ENCODE measurements at places on chromosomes 4 and X.

- no peak for DNase-seq
These were observed 40.4 kb downstream of the MAP7D3 start for GRCh38 chrX:136210806-136211205.

- DNase-seq: no peak
These were observed 580.8 kb upstream of the TENM3 start for GRCh38 chr4:181662383-181662782.

DNA sequence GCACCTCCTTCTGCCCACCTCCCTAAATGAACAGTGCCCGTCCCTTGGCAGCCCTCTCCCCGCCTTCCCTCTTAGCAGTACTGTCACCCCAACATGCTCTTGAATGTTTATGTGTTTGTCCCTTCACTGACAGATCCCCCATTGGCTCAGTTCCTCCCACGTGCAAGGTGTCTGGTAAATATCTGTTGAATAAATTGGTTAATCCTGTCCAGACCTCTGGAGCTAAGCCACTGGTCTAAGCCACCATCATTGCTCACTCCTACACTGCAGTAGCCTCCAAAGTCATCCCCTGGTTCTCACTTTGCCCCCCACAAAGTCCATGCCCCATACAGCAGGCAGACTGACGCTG lies 26.1 kb upstream of the MAN2B2 start:
- DNase-seq: no peak

GRCh38 chr4:63526251-63526650 lies 883.0 kb downstream of the TECRL start:
- no peak for DNase-seq

DNA sequence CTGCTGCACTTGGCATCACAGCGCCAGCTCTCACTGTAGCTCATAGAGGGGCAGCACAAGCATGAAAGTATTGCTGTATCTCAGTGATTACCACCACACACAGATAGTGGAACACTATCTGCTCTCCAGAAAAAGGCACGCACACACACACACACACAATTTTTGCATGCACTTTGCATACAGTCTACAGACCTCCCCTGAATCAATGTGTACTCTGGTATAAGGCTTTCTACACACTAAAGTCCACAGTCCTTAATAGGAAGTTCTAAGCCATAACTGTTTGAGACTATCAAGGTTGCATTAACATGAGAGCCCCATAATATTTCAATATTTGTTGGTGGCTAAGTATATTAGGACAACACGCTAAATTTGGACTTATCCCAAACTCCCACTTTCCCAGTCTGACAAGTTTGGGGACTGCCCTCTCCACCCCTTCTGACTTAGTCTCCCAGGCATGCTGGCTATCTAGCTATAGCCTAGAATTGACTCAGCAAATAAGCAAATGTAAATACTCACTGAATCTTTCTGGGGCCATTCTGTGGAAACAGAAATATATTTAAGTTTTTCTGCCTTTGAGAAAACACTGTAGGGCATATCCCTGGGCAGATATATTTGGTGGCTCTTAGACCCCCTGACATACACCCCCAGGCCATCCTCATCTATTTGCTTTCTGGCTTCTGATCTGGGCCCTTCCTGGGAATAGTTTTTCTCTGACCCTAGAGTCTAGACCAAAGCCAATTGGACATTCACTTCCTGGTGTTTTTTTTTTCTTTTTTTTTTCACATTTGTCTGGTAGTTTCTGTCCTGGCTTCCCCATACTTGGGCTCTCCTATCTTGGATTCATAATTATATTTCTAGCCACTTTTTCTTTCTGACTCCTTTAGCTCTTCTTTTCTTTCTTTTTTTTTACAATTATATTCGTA lies 36.4 kb upstream of the CT47C1 start:
- no peak for DNase-seq

GRCh38 chr4:156782491-156782890 lies 189.1 kb downstream of the PDGFC start:
- no peak for DNase-seq

DNA sequence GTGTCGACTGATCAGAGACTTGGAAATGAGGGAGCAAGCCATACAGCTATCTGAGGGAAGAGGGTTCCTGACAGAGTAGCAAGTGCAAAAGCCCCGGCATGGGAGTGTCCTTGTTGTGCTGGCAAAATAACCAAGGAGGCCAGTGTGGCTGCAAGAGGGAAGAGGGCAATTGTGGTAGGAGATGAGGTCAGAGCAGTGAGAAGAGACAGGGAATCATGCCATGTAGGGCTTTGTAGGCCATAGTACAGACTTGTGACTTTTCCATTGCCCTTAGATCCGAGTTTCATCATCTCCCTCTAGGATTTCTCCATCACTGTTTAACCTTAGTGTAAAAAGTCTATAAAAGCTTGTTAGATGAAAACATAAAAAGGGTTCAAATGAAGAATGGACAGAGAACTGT lies 76.2 kb downstream of the DOCK11 start:
- DNase-seq: no peak

DNA sequence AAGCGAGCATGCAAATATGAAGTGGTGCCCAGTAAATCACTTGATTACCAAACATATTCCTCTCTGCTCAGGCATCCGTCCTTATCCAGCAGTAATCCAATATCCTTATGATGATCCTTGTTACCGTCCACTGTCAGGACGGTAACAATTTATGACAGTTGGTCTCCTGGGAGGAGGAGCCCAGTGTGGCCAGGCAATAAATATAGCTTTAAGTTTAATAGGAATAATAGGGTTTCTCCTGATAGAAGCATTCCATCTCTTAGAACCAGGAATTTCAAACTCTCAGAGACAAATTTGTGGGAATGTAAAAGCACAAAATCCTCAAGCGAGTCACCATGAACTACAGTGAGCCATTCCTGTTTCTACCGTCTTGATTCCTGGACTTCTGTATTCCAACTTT lies 171.2 kb upstream of the IL15 start:
- DNase-seq: no peak

GRCh38 chrX:67619253-67619652 lies 75.4 kb downstream of the AR start:
- no peak for DNase-seq

GRCh38 chr4:25888781-25889180 lies 25.2 kb upstream of the SMIM20 start:
- DNase-seq: no peak

DNA sequence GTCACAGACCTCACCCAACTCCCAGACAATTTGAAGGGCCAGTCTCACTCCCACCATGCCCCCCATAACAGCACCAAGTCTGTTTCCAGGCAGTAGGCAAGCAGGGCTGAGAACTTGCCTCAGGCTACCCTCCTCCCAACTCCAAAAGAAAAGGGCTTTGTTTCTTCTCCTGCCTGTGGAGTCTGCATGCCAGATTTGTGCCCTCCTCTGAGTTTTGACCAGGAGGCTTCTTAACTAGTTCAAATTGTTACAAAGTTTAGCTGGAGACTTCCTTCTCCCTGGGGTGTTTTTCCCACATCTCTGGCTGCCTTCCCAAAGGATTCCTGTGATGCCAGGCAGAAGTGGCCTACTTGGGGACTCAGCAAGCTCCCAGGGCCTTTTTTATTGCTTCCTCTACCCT lies 29.6 kb downstream of the PBDC1 start:
- no peak for DNase-seq

- DNase-seq: no peak
These were observed 911.3 kb upstream of the LCORL start for GRCh38 chr4:18932730-18933339.

DNA sequence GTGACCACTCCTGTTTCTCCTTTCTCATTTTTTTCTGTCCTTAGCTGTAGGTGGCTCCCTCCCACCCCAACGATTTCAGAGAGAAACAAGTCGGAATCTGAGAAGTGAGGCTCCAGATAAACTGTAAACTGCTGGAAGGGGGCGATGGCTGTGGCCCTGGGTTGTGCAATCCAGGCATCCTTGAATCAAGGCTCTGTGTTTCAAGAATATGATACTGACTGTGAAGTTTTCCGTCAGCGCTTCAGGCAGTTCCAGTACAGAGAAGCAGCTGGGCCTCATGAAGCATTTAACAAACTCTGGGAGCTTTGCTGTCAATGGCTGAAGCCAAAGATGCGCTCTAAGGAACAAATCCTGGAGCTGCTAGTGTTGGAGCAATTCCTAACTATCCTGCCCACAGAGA lies 37.7 kb downstream of the ETDC start:
- DNase-seq: no peak

DNA sequence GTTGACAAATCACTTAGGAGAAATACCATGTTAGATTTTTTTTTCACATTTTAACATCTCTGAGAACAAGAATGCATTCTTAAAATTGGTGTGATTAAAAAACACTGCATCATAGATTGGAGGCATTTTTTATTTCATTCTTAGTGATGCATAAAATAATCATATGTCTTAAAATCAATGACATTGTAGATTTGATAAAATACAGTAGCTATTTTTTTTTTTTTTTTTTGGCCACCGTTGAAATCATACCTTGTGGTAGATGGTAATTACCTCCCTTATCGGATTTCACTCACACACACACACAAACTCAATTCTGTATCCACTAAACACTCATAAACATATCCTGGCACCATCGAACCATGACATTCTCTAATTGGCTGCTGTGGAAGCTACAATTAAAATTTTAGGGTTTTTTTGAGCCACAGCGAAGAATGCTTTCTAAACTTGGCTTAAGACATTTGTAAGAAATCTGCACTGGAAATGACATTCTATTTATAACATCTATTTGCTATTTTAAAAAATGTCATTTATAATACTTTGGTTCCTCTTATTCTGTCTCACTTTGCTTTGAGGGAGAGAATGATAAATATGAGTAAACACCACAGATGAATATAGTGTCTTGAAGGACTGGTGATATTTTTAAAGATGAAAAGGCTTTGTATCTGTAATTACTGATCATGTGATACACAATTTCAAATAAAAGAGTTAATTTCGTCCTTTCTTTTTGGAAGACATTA lies 60.1 kb downstream of the CCSER1 start:
- no peak for DNase-seq

GRCh38 chrX:11577603-11578002 lies 88.1 kb downstream of the ARHGAP6 start:
- DNase-seq: no peak

DNA sequence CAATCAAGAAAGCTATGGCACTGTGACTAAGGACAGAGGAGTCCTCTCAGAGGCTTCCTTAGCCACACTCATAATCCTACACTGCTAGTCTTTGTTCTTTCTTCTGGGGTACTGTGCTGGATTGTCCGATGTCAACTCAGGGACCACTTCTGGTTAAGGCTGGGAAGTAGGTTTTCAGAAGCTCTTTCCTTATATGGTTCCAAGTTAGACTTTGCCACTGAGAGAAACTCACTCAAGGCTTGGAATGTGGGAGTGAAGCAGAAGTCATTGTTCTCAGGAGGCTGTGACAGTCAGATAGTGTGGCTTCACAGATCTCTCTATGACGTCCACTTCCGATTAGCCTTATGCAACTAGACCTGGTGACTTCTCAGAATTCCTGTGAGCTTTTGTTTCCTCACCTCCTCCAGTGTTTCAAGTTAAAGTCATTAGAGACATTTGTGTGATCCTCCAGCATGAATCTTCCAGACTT lies 317.3 kb upstream of the F9 start:
- no peak for DNase-seq

GRCh38 chrX:32825009-32825408 lies 386.3 kb downstream of the DMD start:
- DNase-seq: no peak

GRCh38 chr4:993111-994029 lies at the start of gene SLC26A1:
SLC26A1 (minus strand) TSS chr4:993404; CDS start chr4:991703, 1,701 bp downstream.
- no peak for DNase-seq

DNA sequence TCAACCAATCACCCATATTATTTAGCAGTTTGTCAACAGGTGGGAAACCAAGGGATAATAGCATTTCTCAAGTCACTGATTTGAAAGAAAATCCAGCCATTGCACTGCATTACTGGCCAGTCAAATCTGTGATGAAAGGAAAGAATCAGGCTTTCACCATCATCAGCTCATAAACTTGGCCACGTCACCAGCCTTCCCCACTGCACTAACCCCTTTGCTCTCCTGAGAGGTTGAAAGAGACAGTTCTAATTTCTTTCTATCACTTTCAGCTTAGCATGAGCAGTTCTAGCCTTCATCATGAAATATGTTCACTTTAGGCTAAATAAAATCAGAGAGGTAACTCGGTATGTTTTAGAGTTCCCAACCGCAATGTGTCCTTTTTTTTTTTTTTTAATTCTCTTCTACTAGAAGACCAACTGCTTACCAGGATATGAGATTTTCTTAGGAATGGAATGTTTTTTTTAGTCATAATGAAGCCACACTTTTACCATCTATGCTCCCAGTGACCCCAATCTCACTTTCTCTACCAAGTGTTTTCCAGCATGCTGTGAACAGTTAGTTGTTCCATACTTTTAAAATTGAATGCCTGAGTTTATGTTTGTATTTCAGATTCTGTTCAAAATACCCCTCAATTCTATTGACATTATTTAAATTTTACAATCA lies 55.7 kb upstream of the SLC7A11 start:
- DNase-seq: no peak

DNA sequence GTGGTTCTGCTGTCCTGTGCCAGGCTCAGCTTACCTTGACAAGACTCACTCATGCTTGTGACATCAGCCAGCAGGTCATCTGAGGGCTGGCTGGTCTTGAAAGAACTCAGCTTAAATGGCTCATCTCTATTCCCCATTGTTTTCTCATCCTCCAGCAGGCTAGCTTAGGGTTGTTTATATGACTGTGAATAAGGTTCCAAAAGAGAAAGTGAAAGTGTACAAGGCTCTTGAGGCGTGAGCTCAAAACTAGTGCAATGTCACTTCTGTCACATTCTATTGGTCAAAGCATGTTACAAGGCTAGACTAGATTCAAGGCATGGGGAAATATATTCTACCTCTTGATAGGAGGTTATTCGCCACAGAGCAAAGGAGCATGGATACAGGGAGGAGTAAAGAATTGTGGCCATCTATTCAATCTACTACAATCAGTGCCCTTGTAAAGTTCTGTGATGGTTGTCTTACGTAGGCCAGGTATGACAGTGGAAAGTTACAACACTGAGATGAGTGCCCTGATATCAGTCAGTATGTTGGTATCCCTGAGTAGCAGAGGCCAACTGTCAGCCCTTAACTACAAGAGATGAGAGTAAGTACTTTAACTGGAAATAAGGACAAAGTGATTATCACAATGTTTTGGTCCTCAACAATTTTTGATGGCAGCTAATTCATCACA lies 19.8 kb upstream of the TMLHE start:
- no peak for DNase-seq

DNA sequence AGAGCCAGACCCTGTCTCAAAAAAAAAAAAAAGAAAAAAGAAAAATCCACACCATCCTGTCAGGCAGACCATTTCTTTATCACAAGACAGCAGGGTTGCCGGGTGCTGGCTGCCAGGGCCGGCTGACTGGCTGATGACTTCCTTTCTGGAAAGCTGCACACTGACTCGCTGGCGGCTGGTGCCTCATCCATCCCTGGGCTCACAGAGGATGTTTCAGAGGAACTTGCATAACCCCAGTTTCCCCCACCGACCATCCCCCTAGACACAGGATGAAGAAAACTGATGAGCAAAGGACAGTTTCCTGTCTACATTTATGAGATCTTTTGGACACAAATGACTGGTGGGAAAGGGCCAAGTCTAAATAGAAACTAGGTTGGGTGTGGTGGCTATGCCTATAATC lies 14.1 kb downstream of the HPSE start:
- DNase-seq: no peak

All from stimulated activated CD8-positive, alpha-beta memory T cell treated with anti-CD3 and anti-CD28 coated beads, Interleukin-15, amount 100 ng/mL, for 24 hours (primary cell).